ENCODE measurements at places on chromosomes 3 and 15. TPM values are rescaled to one million over a fixed set of nuclear protein-coding genes. Genes with fewer than 3 reads are reported as not detected.

The MED12L gene
- total RNA-seq: 0.12 TPM

The CPNE9 gene
- total RNA-seq: not detected

The ALS2CL gene
- 1.2 TPM for total RNA-seq

The CRBN gene
- total RNA-seq: 64.9 TPM

The ANKRD34C gene
- not detected for total RNA-seq

The HYKK gene
- 6.8 TPM for total RNA-seq

The GOLGA6A gene
- total RNA-seq: not detected

DNA sequence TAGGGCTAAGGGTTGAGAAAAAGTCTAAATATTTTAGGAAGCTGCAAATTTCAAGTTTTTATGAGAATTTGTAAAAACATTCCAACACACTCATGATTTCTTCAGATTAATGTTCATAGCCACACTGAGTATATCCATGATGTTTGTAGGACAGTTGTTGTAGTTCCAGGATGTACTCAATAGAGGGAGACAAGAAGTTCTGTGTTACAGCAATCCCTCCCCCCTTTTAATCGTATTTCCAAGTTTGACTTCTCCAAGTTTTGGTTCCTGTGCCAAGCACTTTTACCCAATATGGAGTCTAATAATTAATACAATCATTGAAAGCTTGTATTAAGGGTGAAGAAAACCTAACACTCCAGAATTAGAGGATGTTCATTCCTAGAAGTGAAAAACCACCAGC is 143.4 kb downstream of the FEZF2 start:
- DNase-seq: peak; percentile 17

GRCh38 chr3:140428380-140428779 is 249.5 kb upstream of the TRIM42 start:
- DNase-seq: no peak

- no peak for DNase-seq
Observed at GRCh38 chr3:53688989-53689388, 157.2 kb downstream of the CHDH start.

DNA sequence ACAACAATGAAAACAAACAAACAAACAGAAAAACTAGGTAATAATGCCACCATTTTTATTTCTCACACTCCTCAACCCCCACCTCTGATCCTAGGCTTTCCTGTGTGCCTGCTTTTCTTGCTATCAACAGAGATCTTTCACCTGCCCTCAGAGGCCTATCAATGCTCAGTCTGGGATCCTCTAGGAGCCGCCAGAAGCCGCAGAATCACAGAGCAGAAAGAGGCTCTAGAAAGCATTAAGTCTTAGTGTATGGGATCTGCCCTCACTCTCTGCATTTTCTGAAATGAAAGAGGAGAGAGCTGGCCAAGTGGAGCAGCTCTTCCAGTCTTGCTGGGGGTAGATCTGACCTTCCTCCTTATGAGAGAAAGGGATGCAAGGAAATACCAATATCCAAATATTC is 306.8 kb downstream of the TUSC7 start:
- no peak for DNase-seq

DNA sequence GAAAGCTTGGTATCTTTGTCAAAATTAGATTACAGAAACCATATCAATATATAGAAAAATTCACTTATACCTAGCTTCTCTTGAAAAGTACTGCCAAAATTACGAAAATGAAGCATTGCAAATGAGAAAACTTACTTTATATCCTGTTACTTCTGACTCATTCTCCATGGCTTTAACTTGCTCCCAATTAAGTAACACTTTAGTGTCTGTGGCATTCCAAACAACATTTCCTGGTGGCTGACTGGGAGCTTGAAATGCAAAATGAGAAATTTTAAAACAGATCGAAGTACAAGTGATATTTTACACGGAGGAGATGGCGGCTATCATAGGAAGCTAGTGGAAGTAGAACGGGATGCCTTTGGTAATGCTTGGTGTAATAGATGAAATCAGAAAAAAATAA is 347.3 kb downstream of the CNTN3 start:
- DNase-seq: no peak

DNA sequence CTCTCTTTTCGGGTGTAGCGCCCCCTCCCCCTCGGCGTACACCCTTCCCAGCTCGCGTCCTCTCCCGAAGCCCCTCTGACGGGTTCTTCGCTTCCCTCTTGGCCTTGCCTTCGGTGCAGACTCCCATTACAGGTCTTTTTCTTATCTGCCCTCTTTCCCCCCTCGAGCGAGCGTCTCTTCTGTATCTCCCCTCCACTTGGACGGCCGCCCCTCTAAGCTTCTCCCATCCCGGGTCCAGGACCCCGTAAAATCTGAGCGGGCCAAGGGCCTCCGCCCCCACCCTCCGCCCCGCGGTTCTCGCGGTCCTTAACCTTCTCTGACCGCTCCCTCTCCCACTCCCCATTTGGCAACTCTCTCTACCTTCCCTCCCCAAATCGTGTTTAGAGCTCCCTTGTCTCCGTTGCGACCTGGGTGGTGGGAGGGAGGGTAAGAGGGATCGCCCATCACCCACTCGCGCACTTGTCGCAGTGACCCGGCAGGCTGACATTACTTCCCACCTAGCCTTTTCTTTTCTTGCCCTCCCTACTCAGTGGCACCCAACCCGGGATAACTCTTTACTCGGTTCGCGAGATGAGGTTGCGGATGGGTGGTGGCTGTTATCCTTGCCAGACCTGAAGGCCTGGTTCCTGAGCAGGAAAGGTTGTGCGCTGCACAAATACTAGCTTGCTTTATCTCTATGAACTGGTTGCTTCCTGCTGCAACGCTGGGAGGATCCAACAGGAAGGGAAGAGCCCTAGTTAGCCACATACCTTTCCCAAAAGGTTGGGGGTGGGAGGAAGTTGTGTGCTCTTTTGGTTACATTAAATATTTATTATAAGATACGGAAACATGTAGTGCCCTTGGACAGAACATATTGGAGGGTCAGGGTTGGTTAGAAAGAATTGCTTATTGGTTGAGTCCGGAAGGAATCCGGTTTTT is 922 bp downstream of the RAB11A start:
- peak; percentile 38 for DNase-seq

GRCh38 chr3:86382556-86382955 is 608.4 kb downstream of the VGLL3 start:
- DNase-seq: no peak

GRCh38 chr3:173301647-173302046 is 95.9 kb upstream of the NLGN1 start:
- DNase-seq: no peak

DNA sequence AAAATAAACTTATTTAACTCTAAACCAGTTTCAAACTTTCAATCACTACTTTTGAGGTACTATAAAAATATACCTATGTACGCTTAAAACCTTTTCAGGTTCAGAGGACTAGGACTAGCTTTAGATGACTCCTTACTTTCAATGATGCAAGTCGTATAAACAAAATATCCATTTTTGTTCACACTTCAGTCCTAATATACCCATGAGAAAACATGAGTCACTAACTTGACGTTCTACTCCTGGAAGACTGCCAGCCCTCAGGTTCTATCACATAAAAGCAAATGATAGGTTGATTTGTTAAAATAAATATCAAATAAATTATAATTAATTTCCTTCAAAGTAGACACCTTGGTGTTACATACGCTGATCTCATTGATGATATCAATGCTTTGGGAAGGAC is 10.6 kb upstream of the P3H2 start:
- peak; percentile 68 for DNase-seq

DNA sequence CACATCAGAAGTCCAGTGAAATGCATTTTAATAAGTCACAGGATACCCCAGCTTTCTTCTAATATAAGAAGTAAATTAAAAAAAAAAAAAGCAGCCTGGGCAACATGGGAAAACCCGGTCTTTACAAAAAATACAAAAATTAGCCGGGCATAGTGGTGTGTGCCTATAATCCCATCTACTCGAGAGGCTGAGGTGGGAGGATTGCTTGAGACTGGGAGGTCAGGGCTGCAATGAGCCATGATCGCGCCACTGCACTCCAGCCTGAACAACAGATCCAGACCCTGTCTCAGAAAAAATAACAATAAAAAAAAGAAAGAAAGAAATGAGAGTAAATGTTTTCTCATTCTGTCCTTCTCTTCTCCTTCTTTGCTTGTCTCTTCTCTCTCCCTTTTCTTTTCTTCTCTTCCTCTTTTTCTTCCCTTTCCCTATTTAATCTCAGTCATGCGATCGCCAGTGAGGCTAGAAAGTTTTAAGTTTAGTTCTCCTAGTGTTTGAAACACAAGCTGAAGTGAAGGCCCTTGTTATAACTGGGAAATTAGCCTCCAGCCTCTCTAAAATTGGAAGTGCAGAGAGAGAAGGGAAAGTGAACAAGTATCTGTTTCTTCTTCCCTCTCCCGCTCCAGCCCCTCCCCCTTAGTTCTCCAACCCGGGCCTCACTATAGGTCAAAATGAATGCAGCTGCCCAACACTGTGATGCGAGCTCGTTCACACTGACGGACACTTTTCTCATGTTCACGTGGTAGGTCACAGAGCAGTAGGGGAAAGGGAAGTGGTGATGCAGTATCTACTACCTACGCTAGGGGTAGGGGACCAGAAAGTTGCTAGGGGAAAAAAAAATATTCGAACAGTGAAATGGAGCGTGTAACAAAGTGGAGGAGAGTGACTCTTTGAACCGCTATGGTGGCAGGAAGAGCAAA is 23.5 kb upstream of the TSC22D2 start:
- DNase-seq: peak; percentile 89

DNA sequence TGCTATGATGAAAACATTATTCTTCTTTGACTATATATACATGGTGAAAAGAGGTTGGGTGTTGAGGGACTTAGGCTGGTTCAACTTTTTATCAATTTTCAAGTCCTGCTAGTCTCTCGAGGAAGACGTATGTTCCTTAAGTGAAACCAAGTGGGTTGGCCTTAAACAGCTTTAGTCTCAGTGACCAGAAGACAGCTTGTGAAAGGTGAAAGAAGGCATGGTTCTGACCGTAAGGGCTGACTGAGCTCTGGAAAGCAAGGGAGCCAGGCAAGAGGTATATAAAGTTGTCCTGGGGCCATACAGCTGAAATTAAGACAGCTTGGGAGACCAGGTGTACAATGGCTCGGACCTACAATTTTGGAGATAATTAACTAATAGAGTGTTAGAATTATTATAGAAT is 128.9 kb upstream of the TP63 start:
- DNase-seq: no peak

GRCh38 chr3:130256821-130257340 is 88.6 kb upstream of the COL6A5 start:
- DNase-seq: no peak

DNA sequence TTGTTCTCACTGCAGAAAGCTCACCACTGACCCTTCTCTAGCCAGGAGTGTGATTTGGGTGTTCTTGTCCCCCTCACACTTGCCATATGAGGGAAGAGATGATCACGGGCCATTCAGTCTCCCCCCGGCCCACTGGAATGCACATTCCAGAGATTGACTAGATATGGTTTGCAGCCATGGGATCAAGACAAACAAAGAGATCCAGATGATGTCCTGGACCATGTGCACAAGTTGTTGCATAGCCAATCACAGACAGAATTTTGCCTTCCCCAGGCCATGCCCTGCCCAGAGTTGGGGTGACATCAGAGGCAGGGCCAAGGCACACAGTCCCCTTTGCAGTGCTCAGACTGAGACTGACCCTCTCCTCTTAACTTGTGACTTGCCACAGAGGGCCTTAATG is 14.8 kb downstream of the MUC13 start:
- DNase-seq: peak; percentile 44

GRCh38 chr3:71951361-71951760 is 166.4 kb upstream of the PROK2 start:
- no peak for DNase-seq

GRCh38 chr3:43855674-43856299 is 165.0 kb downstream of the ABHD5 start:
- peak; percentile 78 for DNase-seq

- DNase-seq: no peak
Observed at GRCh38 chr15:85886309-85886811, 91.6 kb upstream of the KLHL25 start.

DNA sequence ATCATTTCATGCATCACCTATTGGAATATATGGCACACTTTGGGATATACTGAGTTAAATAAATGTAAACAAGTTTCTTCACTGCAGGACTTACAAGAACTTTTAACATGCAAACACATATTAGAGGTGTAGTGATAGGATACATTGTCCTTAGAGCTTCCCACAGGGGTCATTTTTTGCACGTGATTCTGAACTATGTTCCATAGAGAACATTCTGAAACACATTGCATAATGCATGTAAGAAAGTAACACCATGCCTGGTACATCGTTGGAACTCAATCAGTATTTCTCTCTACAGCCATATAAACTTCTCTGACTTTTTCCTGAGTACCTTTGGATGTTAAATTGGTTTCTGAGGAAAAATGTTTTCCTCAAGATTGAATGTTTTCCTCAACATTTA is 28.3 kb downstream of the MRAS start:
- no peak for DNase-seq

DNA sequence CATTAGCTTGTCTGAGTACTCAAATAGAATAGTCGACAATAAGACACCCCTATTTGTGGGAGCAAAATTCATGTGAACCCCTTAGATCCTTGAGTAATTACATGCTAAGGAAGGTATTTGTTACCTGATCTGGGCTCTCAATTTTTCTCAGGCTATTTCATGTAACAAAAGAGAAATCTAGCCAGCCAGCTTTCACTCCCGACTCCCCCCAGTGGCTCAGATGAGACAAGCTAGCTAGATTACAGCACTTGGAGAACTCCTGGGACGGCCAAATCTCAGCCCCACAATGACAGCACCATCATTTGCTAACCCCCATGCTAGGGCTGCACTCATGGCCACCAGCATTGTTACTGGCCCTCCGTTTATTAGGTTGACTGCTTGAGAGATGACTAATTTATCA is 41.3 kb downstream of the GLDN start:
- DNase-seq: peak; percentile 54

GRCh38 chr15:40290918-40291574 is 8.2 kb upstream of the ANKRD63 start:
- peak; percentile 71 for DNase-seq

Measured in RPMI7951 (cell line).